H54 (cell line): ENCODE measurements at places on chromosomes 5 and 9.

GRCh38 chr9:134636149-134636507, 5.5 kb upstream of the COL5A1 start:
- no peak for DNase-seq

- peak; percentile 30 for DNase-seq
Observed at GRCh38 chr9:98860871-98861293, 53.4 kb downstream of the GALNT12 start.

DNA sequence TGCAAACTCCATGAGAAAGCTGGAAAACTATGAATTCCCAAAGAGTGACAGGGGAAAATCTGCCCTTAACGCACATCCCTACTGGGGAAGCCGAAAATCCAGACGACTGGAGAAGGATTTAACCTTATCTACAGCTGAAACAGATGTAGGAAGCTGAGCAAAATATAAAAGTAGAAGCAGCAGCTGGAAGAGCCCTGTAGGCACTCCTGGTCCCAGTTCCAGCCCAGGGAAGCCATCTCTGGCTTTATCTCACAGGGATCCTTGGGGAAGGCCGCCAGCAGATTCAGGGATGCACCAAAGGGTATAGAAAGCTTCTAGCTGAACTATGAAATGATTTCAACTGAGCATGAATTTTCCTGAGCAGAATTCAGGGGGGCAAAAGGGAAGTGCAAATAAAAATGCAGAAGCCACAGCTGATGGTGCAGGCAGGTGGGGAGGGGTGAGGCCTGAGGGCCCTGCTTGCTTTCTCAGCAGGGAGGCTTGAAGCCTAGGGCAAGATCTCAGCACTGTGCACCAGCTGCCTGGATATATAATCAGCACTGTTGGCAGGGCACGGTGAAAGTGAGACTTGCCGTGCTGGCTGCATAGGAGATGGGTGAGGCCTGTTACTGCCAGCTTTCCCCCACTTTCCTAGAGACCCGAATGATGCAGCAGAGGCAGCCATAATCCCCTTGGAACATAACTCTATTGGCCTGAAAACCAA, 2019.5 kb upstream of the NUDT12 start:
- DNase-seq, result no peak

DNA sequence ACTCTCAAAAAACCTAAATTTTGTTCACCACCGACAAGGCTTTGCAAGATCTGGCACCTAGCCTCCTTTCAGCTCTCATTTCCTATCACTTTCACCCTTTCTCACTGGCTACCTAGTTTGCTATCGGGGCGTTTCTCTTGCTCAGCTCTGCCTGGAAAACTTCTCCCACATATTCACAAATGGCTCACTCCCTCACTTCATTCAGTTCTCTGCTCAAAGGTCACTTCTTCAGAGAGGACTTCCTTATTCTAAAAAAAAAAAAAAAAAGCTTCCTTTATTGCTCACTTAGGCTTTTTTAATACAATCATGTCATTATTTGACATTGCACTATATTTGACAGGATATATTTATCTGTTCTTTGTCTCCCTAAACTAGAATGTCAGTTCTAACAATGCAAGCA, 2.1 kb upstream of the SLC25A46 start:
- no peak for DNase-seq

DNA sequence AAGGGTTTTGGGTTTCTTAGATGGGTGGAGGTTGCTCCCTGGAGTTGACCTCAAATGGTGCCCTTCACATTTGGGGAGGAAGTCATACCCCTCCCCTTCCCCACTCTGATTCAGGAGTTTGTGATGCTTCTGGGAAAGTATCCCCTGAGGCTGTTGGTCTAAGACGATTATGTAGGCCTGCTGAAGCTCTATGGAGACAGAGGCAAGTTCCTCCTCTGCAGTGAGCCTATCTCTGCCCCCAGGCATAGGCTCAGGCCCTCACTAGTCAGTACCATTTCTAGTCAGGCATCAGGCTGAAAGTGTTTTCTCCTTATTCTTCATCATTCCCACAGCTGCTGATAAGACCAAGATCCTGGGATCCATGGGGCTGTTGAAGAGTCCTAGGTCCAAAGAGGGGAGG, 271.6 kb upstream of the NUDT12 start:
- no peak for DNase-seq

DNA sequence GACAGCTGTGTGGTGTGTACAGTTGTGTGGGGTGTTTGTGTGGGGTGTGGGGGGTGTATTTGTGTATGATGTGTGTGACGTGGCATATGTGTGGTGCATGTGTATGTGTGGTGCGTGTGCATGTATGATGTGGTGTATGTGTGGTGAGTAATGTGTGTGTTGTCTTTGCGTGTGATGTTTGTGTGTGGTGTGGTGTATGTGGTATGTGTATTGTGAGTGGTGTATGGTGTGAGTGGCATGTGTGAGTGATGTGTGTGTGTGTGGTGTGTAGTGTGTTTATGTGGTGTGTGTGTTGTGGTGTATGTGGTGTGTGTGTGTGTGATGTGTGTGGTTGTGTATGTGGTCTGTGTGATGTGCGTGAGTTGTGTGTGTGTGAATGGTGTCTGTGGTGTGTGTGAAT, 191.1 kb downstream of the MELK start:
- no peak for DNase-seq

GRCh38 chr9:72464857-72465592, 56.4 kb upstream of the TMC1 start:
- DNase-seq, result no peak

DNA sequence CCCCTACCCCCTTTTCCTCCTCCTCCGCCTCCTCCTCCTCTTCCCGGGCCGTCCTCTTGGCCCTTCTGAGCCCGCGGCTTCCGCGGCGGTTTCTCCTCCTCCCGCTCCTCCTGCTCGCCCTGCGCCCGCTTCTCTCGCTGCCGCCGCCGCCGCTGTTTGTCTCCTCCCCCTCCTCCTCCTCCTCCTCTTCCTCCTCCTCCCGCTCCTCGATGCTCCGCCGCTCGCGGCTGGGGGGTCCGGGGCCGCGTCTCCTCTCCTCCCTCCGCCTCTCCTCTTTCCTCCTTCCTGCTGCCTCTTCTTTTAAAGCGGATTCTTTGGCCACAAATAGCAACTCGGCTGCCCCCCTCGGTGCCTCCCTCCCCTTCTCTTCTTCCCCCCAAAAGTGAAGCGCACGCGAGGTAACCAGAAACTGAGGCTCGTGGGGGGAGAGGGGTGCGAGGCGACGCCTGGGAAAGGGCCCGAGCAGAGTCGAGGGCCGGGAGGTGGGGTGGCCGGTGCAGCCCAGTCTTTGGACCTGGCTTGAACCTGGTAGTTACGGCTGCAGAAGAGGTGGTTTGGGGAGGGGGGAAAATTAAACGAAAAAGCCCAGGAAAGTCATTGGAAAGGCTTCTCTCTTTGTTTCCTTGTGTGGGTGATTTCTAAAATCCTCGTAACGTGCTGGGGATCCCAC, 1058.5 kb upstream of the DMAC1 start:
- DNase-seq, result peak; percentile 43

DNA sequence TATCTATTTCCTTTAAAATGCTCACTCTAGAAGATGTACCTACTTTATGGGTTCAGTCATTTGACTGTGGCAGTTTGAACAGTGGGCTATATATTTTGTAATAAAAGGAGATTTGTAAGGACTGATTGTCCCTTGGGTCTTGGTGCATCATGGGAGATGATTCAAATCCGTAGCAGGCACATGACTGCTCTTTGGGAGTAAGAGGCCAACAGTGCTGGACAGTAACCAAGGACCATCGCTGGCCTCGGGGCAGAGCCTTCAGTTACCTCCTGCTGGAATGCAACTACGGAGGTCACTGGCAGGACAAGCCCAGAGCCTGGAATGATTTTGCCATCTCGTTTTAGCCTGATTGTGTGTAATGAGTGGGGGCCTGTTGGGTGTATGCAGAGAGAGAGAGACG, 7.0 kb upstream of the MAMDC2 start:
- DNase-seq, result no peak

DNA sequence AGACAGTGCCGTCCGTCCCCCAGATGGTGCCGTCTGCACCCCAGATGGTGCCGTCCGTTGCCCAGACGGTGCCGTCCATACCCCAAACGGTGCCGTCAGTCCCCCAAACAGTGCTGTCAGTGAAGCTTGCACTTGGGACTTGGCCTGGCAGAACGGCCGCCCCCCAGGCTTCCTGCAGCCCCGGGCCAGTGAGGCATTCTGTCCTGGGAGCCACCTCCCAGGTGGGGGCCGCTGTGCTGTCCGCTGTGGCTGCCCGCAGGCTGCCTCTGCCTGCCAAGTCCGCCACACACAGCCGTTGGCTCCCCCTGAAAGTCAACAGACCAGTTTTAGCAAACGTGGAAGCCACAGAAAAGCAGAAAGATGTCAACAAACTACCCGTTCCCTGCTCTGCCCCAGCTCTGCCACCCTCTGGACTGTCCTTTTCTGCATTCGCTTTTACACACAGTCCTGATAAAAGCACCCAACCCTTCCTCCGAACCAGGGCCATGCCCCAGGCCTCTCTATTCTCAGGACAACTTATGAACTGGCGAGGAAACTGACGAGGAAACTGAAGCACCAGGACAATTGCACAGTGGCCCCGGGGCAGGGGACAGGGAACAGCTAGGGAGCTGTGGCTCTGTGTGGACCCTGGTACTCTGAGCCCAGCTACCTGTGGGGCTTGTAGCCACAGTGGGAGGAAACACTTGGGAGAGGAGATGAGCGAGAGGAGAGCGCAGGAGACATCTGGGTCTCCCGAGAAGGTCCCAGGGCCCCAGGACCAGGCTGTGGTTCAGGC, 39.6 kb upstream of the RXRA start:
- no peak for DNase-seq

- DNase-seq, result no peak
Observed at GRCh38 chr5:98065261-98065909, 708.1 kb upstream of the RGMB start.

DNA sequence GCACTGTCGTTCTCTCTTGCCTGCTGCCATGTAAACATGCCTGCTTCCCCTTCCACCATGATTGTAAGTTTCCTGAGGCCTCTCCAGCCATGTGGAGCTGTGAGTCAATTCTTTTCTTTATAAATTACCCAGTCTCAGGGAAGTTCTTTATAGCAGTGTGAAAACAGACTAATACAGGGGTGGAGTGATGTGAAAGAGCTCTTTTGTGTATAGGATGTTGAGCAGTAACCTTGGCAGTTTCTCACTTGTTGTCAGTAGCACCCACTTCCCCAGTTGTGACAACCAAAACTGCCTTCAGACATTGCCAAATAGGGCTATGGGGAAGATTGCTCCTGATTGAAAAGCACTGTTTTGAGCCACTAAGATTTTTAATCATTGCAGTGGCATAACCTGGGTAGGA, 552.2 kb upstream of the ZNF462 start:
- DNase-seq, result no peak

- no peak for DNase-seq
Observed at GRCh38 chr5:17327048-17327625, 109.7 kb downstream of the BASP1 start.

- DNase-seq, result no peak
Observed at GRCh38 chr5:9536717-9537116, 9.2 kb downstream of the SEMA5A start.

- no peak for DNase-seq
Observed at GRCh38 chr5:39225405-39226099, 6.2 kb upstream of the FYB1 start.

- no peak for DNase-seq
Observed at GRCh38 chr5:75734913-75735789, 17.9 kb upstream of the POC5 start.

- DNase-seq, result peak; percentile 64
Observed at GRCh38 chr9:107137495-107138202, 145.4 kb upstream of the RAD23B start.

- no peak for DNase-seq
Observed at GRCh38 chr5:154818471-154819116, 31.8 kb downstream of the FAXDC2 start.

DNA sequence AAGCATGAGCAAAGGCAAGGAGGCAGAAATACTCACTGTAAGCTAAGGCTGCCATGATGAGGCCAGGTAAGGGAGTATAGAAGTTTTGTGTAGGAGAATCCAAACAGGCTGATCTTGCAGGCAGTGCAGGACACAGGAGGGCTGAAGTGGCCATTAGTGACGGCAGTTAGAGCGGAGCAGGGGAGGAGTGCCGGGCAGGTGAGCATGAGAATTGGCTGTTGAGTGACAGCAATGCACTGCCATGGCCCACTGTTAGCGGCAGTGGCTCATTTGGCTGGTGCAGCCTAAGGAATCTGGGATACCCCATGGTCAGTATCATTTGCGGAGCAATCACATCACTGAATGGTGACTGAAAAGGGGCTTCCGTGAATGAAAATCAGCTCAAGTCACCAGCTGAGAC, 22.8 kb downstream of the RGS3 start:
- DNase-seq, result no peak

DNA sequence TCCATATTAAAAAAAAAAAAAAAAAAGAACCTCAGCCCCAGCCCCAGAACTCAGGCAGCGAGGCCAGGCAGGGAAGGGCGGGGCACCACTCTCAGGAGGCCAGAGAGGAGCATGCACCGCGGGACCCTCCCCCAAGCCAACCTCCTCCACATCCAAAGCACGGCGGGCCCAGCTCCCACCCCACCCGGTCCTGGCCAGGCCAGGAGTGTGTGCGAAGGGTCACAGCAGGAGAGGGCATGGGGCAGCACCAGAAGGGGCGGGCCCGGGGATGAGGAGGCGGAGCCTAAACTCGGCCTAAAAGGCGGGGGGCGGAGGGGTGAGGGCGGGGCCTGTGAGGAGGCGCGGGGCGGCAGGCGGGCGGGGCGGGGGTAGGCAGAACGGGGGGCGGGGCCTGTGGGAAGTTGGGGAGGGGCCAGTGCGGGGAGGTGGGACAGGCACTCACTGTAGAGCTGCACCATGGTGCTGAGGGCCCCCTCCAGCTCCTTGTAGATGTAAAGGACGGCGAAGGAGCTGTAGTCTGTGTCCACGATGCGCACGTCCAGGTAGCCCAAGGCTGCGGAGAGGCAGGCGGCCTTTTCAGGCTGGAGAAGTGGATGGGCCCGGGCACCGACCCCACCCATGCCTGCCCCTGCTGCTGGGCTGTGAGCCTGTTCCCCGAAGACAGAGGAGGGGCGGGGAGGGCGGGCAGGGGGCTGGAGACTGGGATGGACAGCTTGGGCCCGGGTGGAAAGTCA, 1.2 kb downstream of the LCN15 start:
- DNase-seq, result peak; percentile 81

DNA sequence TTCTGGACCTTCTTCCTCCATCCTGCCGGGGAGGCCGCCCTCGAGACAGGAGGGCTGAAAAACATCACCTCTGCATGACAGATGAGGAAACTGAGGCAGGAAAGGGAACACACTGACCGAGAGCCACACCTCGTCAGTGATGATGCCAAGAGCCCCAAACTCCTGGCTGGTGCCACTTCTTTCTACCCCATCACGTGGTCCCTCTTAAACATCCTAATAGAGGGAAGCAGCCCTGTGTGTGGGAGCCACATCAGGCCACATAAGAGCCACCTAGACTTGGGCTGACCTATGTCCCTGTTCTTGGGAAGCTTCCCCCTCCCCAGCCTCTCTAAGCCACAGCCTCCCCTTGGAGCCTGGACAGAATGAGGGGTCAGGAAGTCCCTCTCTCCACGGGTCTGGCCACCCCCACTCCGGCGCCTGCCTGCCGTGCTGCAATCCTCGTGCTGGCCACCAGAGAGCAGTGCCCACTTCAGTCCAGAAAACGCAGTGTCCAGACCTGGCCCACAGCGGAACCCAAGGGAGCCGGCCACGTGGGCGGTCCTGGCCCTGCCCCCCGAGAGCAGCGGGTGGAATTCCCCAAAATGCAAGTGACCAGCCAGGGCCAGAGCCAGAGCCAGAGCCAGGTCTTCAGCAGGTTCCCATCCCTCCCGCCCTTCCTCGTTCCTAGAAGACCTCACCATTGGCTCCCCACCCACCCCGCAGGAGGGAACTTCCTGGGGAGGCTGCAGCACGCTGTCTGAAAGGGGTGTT, 54.7 kb upstream of the SARDH start:
- peak; percentile 98 for DNase-seq

- no peak for DNase-seq
Observed at GRCh38 chr5:111741278-111741677, 15.7 kb downstream of the NREP start.
